ENCODE measurements at places on chromosomes 1 and 21. TPM values are rescaled to one million over a fixed set of nuclear protein-coding genes. Genes with fewer than 3 reads are reported as not detected.

Gene SLC9C2
- 1.2 TPM for total RNA-seq

Gene MYOG
- total RNA-seq, result not detected

Gene ATF3
- 2.2 TPM for total RNA-seq

Gene MTF2
- 46.0 TPM for total RNA-seq

Gene RAB7B
- 0.49 TPM for total RNA-seq

Gene PATJ
- total RNA-seq, result 13.5 TPM

Gene TSPEAR
- not detected for total RNA-seq

Gene FCN3
- total RNA-seq, result 0.25 TPM
